ENCODE measurements at places on chromosomes 11 and 22. TPM values are rescaled to one million over a fixed set of nuclear protein-coding genes. Genes with fewer than 3 reads are reported as not detected.

OR5W2 gene
- total RNA-seq, result not detected

P2RY2 gene
- total RNA-seq, result 7.4 TPM

SPDYC gene
- total RNA-seq, result not detected

FGF19 gene
- not detected for total RNA-seq

FOLH1 gene
- total RNA-seq, result 5.1 TPM

SPON1 gene
- 76.8 TPM for total RNA-seq

EMID1 gene
- total RNA-seq, result 15.2 TPM

RHOD gene
- 16.7 TPM for total RNA-seq

SLC22A9 gene
- total RNA-seq, result not detected

WNT7B gene
- total RNA-seq, result 5.4 TPM

CASP1 gene
- 106 TPM for total RNA-seq

GRCh38 chr22:37781434-37782059, 26.2 kb upstream of the GCAT start:
- DNase-seq, result no peak
- H3K27ac ChIP-seq, result no peak overlapping the region
- no peaks in the 10 kb centered on the region for H3K4me1 ChIP-seq
- no peak overlapping the region for H3K4me3 ChIP-seq

GRCh38 chr11:123407130-123407995, 22.7 kb upstream of the GRAMD1B start:
- H3K36me3 ChIP-seq, result no peaks in the 10 kb centered on the region
- H3K27ac ChIP-seq, result no peak overlapping the region
- no peak overlapping the region for H3K4me3 ChIP-seq
- no peaks in the 10 kb centered on the region for H3K4me1 ChIP-seq
- H3K27me3 ChIP-seq, result peaks cover 14% of the 10 kb centered on the region

DNA sequence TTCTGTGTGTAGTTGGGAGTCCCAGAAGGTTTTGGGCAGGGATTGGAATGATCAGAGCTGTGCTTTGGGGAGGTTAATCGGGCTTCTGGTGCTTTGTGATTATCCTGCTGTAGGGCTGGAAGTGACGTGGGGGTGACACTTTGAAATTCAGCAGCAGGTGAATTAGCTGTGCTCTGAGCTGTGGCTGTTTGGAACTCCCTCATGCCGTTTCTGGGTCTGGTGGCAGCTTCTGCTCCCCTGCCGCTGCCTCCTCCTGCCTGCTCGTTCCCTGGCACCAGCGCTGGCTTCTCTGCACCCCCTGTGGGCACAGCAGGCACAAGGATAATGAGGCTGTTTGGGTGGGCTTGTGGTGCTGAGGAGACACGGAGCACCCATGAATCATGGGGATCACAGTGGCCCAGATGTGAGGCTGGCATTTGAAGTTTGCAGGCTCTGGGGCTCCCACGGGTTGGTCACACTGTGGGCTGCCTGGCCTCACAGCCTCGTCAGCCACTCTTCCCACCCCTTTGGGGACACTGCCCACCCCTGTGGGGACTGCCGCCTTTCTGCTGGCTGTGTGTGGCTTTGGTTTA, 49.7 kb downstream of the TBC1D22A start:
- peaks cover 17% of the 10 kb centered on the region for H3K4me1 ChIP-seq
- no peak overlapping the region for H3K4me3 ChIP-seq
- no peak overlapping the region for H3K27ac ChIP-seq
- H3K36me3 ChIP-seq, result no peaks in the 10 kb centered on the region

GRCh38 chr22:25884121-25884520, 142.1 kb downstream of the MYO18B start:
- H3K27ac ChIP-seq, result no peak overlapping the region
- no peak overlapping the region for H3K4me3 ChIP-seq
- peaks cover 10% of the 10 kb centered on the region for H3K27me3 ChIP-seq

- H3K36me3 ChIP-seq, result no peaks in the 10 kb centered on the region
- H3K27me3 ChIP-seq, result no peaks in the 10 kb centered on the region
- H3K4me1 ChIP-seq, result no peaks in the 10 kb centered on the region
- H3K4me3 ChIP-seq, result no peak overlapping the region
Observed at GRCh38 chr11:94574193-94574961, 7.2 kb downstream of the PIWIL4 start.

- H3K27me3 ChIP-seq, result no peaks in the 10 kb centered on the region
- H3K36me3 ChIP-seq, result no peaks in the 10 kb centered on the region
- H3K4me1 ChIP-seq, result peaks cover 63% of the 10 kb centered on the region
Observed at GRCh38 chr11:43989162-43989981, 46.9 kb downstream of the C11orf96 start.

GRCh38 chr11:94788396-94788795, 20.2 kb downstream of the AMOTL1 start:
- H3K4me3 ChIP-seq, result no peak overlapping the region
- H3K36me3 ChIP-seq, result no peaks in the 10 kb centered on the region
- peaks cover 82% of the 10 kb centered on the region for H3K4me1 ChIP-seq
- no peak for DNase-seq
- H3K27ac ChIP-seq, result no peak overlapping the region

- DNase-seq, result peak; percentile 84
- peaks cover 3% of the 10 kb centered on the region for H3K36me3 ChIP-seq
- H3K27me3 ChIP-seq, result no peaks in the 10 kb centered on the region
- peak overlapping the region; percentile 84 for H3K27ac ChIP-seq
Observed at GRCh38 chr11:22624742-22625447, 728 bp downstream of the FANCF start.

GRCh38 chr11:975827-976226, 50.2 kb downstream of the AP2A2 start:
- H3K4me1 ChIP-seq, result no peaks in the 10 kb centered on the region
- H3K27me3 ChIP-seq, result no peaks in the 10 kb centered on the region
- no peak overlapping the region for H3K4me3 ChIP-seq
- peaks cover 71% of the 10 kb centered on the region for H3K36me3 ChIP-seq

GRCh38 chr22:30251711-30252110, 5.2 kb upstream of the LIF start:
- peaks cover 29% of the 10 kb centered on the region for H3K4me1 ChIP-seq
- peaks cover 6% of the 10 kb centered on the region for H3K27me3 ChIP-seq
- no peak overlapping the region for H3K27ac ChIP-seq
- H3K4me3 ChIP-seq, result no peak overlapping the region
- no peaks in the 10 kb centered on the region for H3K36me3 ChIP-seq
- no peak for DNase-seq

DNA sequence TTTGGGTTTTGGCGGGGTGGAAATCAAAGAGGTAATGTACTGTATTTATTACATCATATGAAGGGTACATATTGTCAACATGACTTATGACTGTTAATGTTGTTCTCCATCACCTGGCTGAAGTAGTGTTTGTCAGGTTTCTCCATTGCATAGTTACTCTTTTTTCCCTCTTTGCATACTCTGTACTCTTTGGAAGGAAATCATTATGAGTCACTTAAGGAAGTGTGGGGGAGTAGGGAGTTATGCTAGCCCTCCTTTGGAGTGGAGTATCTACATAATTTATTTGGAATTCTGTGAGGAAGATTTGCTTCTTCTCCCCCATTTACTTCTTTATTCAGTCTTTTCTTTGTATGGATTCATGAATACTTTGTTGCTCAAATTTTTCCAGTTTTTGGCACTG, 3.6 kb upstream of the PGR start:
- no peak overlapping the region for H3K27ac ChIP-seq
- no peak overlapping the region for H3K4me3 ChIP-seq
- no peaks in the 10 kb centered on the region for H3K4me1 ChIP-seq
- DNase-seq, result no peak

DNA sequence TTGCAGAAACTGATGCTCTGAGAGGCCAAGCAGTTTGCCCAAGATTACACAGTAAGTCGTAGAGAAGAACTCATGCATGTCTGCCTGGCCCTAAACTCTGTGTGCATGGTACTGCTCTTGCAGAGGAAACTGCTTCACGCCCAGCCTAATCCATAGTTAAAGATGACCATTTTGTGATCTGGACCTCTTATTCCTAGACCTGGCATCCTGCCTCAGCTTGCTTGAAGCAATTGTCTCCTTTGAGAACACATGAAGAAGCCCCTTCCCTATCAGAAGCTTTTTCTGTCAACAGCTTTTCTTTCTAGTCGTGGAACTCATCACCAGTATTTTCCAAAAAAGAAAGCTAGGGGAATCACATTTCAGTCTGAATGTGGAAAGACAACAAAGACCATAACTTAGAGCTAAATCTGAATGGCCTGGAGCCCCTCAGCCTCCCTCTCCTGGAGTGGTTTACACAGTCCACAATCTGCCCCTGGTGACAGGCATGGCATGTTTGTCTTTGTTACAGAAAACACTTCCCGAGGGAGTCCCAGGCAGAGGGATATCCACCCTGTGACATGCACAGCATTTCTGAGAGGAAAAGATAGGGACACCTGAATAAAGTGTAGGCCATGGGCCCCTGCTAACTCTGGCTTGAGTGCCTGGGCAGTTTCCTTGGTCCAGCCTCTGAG, 2.9 kb upstream of the FZD4 start:
- H3K4me3 ChIP-seq, result no peak overlapping the region
- H3K36me3 ChIP-seq, result no peaks in the 10 kb centered on the region
- no peaks in the 10 kb centered on the region for H3K27me3 ChIP-seq
- peaks cover 7% of the 10 kb centered on the region for H3K4me1 ChIP-seq

GRCh38 chr11:122404571-122404970, 251.0 kb upstream of the UBASH3B start:
- no peak overlapping the region for H3K4me3 ChIP-seq
- H3K27ac ChIP-seq, result no peak overlapping the region
- no peak for DNase-seq
- H3K4me1 ChIP-seq, result no peaks in the 10 kb centered on the region
- no peaks in the 10 kb centered on the region for H3K36me3 ChIP-seq

GRCh38 chr11:45100339-45100738, 46.1 kb upstream of the PRDM11 start:
- no peak overlapping the region for H3K27ac ChIP-seq
- H3K4me1 ChIP-seq, result peaks cover 6% of the 10 kb centered on the region
- H3K27me3 ChIP-seq, result no peaks in the 10 kb centered on the region
- H3K36me3 ChIP-seq, result no peaks in the 10 kb centered on the region
- no peak for DNase-seq

DNA sequence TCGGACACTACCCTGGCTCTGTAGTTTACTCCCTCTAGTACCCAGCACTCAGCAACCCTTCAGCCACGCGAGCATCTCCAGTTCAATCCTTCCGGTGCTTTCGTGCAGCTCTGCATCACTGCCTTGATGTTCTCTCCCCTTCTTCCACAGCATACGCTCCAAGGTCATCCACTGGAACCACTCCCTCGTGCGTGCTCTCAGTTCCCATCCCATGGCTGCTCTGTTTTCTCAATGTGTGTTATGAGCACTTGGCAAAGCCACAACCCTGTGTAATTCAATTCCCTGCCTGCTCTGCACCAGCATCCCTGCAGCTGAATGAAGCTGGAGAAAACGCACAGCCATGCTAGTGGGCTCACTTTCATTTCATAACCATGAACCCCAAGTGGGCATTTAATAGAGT, 38.5 kb upstream of the NFRKB start:
- peaks cover 14% of the 10 kb centered on the region for H3K36me3 ChIP-seq
- DNase-seq, result no peak
- H3K27ac ChIP-seq, result no peak overlapping the region
- H3K4me3 ChIP-seq, result no peak overlapping the region
- no peaks in the 10 kb centered on the region for H3K27me3 ChIP-seq
- H3K4me1 ChIP-seq, result no peaks in the 10 kb centered on the region

- no peaks in the 10 kb centered on the region for H3K27me3 ChIP-seq
- no peak overlapping the region for H3K4me3 ChIP-seq
- no peaks in the 10 kb centered on the region for H3K36me3 ChIP-seq
- no peaks in the 10 kb centered on the region for H3K4me1 ChIP-seq
- DNase-seq, result no peak
Observed at GRCh38 chr11:4662876-4663275, 19.1 kb downstream of the OR51E1 start.

GRCh38 chr22:34111210-34111824, 191.0 kb upstream of the LARGE1 start:
- H3K27me3 ChIP-seq, result peaks cover 8% of the 10 kb centered on the region
- DNase-seq, result no peak
- no peak overlapping the region for H3K27ac ChIP-seq
- H3K4me1 ChIP-seq, result no peaks in the 10 kb centered on the region
- no peak overlapping the region for H3K4me3 ChIP-seq
- no peaks in the 10 kb centered on the region for H3K36me3 ChIP-seq

GRCh38 chr11:76786441-76787014, 3.4 kb downstream of the TSKU start:
- DNase-seq, result no peak
- no peaks in the 10 kb centered on the region for H3K27me3 ChIP-seq
- H3K27ac ChIP-seq, result no peak overlapping the region
- H3K36me3 ChIP-seq, result no peaks in the 10 kb centered on the region
- H3K4me3 ChIP-seq, result no peak overlapping the region

DNA sequence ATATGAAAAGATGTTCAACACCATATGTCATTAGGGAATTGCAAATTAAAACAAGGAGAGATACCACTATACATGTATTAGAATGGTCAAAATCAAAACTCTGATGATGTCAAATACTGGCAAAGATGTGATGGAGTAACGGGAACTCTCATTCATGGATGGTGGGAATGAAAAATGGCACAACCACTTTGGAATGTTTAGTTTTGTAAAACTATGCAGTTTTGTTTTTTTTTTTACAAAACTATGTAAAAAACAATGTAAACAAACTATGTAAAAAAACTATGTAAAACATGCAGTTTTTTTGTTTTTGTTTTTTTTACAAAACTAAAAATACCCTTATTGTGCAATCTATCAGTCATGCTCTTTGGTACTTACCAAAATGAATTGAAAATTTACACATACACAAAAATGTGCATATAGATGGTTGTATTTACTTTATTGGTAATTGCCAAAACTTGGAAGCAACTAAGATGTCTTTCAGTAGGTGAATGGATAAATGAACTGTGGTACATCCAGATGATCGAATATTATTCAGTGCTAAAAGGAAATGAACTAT, 5.0 kb upstream of the USP47 start:
- H3K27ac ChIP-seq, result no peak overlapping the region
- peaks cover 3% of the 10 kb centered on the region for H3K4me1 ChIP-seq
- no peaks in the 10 kb centered on the region for H3K27me3 ChIP-seq
- DNase-seq, result no peak
- no peak overlapping the region for H3K4me3 ChIP-seq

DNA sequence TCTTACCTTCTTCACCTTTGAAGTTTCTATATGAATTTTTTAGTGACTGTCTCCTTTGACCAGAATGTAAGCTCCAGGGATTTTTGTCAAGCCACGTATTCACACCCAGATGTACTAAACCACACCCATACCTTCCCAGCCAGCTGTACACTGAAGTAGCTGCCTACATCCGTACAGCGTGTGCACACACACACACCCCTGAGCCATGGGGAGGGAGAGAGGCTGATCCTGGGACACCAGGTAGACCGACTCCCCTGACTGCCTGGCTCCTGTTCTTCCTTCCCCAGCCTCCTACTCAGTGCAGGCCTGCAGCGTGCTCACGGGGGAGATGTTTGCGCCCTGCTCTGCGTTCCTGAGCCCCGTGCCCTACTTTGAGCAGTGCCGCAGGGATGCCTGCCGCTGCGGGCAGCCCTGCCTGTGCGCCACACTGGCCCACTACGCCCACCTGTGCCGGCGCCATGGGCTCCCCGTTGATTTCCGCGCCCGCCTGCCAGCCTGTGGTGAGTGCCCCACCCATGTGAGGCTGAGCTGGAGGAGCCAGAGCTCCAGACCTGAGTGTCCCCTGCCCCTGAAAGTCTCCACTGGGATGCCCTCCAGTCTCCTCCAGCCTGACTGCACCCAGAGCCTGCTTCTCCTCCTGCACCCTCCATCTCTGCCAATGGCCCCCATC, 25.9 kb downstream of the OTOG start:
- H3K4me3 ChIP-seq, result no peak overlapping the region
- H3K4me1 ChIP-seq, result no peaks in the 10 kb centered on the region
- H3K36me3 ChIP-seq, result no peaks in the 10 kb centered on the region
- DNase-seq, result no peak

Measured in upper lobe of right lung (tissue), 1 donor.